ENCODE measurements at places on chromosomes 6 and 20. TPM values are rescaled to one million over a fixed set of nuclear protein-coding genes. Genes with fewer than 3 reads are reported as not detected.

DNA sequence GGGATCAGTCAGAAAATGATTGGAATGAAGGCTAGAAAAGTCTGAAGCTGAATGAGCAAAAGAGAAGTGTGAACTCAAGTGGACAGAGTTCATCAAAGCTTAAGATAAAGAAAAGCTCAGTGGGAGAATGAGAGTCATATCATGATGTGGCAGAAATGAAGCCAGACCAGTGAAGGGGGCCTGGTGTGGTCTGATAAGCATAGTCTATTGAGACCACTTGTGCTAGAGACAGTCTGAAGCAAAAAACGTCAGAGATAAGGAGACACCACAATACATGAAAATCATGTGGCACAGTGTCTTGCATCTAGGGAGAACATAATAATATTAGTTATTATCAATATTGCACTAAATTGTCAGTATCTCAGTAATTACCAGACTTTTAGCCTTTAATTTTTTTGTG is 601.5 kb downstream of the UTRN start:
- no peak for DNase-seq

DNA sequence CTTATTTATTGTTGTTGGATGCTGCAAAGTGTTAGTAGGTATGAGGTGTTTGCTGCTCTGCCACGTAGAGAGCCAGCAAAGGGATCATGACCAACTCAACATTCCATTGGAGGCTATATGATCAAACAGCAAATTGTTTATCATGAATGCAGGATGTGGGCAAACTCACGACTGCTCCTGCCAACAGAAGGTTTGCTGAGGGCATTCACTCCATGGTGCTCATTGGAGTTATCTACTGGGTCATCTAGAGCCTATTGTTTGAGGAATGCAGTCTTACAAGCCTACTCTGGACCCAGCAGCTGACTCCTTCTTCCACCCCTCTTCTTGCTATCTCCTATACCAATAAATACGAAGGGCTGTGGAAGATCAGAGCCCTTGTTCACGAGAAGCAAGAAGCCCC is 12.1 kb downstream of the MICB start:
- DNase-seq, result no peak

Gene OLIG3
- polyA plus RNA-seq, result 0.09 TPM

Gene WFDC2
- polyA plus RNA-seq, result 48.4 TPM

Gene PLCB1
- 4.1 TPM for polyA plus RNA-seq

Gene CCR6
- 2.1 TPM for polyA plus RNA-seq

DNA sequence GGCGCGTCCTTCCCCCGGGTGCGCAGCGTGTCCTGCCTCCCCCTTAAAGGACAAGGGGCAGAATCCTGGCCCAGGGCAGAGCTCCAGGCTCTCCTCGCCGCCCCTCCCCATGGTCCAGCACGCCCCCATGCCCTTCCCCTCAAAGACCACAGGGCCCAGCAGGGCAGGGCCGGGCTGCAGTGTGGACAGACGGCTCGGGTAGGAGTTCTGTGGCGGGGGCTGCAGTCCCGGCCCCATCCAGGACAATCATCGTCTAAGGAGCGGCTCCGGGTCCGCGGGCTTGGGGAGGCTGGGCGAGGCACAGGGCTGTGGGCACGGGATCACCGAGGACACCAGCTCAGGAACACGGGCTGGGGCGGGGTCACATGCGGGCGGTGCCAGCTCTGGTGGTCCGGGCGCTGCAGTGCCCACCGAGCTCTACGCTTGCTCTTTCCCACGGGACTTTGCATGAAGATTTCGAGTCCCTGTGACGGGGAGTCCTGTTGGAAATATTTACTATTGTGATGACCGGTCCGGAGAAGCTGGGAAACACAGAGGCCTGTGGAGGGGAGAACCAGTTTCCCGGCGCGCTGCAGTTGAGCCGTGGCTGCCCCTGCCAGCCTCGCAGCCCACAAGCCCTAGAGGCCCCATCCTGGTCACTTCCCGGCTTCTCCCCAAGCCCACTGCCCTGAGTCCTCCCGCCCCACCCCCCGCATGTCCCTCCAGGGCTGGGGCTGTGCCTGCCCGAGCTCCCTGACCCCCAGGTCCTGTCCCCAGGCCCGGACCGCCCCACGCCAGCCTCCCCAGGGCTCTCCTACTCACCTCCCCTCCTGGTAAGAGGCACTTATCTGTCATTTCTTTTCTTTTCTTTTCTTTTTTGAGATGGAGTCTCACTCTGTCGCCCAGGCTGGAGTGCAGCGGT is 20.6 kb downstream of the SLC17A9 start:
- no peak for DNase-seq

GRCh38 chr20:40335901-40336351 is 353.1 kb downstream of the MAFB start:
- DNase-seq, result no peak

DNA sequence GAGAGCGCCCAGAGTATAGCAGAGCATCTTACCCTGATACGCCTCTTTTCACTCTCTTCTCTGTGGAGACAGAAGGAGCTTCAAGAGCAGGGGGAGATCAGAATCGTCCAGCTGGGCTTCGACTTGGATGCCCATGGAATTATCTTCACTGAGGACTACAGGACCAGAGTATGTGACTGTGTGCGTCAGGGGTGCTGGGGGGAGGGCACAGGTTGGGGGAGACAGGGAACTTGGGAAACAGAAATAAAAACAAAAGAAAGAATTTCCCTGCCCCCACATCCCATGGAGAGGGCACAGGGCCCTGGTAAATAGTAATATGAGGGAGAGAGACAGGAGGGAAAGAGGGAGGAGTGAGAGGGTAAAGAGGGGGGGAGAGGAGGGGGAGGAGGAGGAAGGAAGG is 3.0 kb upstream of the C4A start:
- DNase-seq, result no peak

Measured in thymus (tissue), 14 donors.